SW 1271 (cell line): ENCODE measurements at places on chromosomes 7 and 10.

DNA sequence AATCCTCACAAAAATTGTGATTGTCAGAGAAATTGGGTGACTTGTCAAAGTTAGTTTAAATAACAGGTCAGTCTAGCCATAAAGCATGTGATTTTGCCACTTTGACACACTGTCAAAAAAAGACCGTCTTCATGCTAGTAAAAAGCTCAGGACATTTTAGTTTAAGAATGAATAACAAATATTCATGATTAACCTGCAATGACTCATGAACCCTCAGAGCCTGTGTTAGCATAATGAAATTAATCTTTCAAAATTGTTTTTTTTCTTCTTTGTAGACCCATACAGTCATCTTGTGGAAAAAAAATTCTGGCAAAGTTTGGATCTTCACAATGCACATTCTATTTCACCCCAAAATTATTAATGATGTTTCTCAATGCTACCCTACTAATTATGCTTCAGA, 255.2 kb upstream of the POT1 start:
- DNase-seq = no peak

DNA sequence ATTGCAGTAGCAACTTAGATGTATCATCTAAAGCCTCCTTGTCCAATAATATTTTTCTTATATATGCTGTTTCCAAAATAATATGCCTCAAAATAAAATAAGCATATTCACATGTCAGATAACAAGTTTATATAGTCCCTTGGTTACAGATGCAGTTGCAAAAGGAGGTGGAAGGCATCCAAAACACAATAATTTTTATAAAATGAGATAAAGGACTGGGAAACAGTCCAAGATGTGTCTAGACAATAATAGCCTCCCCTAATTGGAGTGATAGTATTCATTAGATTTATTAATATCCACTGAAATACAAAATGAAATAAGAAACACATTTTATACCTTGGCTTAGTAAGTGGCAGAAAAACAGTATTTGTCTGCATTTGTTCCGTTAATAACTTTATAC, 30.3 kb downstream of the BCAP29 start:
- DNase-seq = no peak

DNA sequence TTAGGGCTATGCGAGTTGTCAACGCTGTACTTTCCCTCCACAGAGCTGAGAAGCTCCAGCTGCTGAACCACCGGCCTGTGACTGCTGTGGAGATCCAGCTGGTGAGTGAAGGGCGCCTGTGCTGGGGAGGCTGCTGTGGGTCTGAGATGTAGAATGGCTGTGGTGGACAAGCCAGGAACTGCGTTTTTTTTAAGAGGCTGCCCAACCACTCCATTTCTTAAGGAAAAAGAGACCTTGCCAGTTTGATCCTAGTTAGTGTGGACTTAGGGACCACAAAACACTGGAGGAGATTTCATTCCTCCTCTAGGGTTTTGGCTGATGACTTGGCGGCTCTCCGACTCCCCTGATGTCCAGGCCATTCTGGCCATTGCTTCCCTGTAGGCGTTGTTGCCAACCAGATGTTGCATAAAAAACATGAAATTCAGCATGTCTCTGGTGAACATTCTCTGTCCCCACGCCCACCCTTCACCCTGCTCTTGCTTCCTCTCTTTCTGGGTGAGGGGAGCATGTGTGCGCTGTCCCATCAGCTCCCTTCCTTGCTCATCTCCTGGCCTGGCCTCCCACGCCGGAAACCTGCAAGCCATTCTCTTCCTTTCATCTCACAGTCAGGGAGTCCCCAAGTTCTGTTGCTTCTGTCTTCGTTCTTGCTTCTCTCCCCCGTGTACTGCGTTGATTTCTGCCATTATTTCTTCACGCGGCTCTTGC, 30.9 kb downstream of the CRCP start:
- no peak for DNase-seq

DNA sequence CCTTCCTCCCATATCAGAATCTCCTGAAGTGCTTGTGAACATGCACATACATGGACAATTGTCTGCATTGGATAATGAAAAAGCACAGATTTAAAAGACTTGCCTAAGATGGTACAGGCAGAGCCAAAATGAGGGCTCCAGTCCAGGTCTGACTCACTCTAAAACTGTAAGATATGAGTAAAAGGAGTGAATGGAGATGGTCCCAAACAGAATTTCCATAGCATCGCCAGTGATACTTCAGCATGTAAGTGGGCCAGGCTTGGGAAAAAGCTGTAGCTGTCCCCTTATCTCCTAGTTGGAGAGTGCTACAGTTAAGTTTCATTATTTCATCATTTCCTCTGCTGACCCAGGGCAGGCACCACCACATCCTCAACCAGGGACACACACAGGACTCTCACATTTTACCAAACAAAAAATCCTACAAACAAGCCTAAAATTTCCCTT, 26.4 kb upstream of the IL6 start:
- DNase-seq = no peak

GRCh38 chr7:18239212-18239611, 211.6 kb upstream of the PRPS1L1 start:
- DNase-seq = no peak

- no peak for DNase-seq
Observed at GRCh38 chr7:44914992-44915607, 29.8 kb upstream of the PURB start.

DNA sequence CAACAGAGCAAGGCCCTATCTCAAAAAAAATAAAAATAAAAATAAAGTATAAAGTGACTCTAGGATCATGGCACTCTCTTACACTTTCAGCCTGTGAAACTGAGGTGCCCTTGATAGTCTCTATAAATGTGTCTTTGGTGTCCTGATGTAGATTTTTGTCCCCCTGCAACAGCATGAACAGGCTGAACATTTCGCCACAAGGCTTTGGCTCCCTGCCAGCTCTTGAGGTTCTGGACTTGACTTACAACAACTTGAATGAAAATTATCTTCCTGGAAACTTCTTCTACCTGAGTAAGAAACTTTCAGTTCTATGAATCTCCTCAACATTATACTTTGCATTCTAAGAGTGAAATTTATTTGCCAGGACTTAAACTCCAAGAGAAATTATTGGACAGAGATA, 48.1 kb upstream of the BMS1 start:
- no peak for DNase-seq

DNA sequence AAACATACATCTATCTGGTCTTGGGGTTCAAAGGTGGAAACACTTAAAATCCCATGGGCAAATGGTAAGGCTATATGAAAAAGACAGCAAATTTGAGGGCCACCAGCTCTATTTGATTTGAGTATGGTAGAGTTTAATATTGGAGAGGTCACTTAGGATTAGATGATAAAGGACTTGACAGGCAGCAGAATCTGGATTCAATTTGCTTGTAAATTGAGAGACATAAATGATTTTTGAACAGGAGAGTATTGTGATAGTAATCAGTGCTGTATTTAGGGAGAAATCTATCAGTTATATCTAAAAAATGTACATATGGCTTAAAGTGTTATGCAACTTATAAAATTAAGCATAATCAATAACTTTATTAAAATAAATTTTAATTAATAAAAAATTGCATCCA, 155.2 kb downstream of the SEMA3A start:
- no peak for DNase-seq

- DNase-seq = no peak
Observed at GRCh38 chr7:81296726-81297125, 377.9 kb upstream of the SEMA3C start.

DNA sequence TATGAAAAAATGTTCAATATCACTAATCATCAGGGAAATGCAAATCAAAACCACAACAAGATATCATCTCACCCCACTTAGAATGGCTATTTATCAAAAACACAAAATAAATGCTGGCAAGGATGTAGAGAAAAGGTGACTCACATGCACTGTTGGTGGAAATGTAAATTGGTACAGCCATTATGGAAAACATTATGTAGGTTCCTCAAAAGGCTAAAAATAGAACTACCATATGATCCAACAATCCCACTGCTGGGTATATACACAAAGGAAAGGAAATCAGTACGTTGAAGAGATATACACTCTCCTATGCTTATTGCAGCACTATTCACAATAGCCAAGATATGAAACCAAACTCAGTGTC, 50.2 kb downstream of the CDK1 start:
- peak; percentile 15 for DNase-seq

- DNase-seq = no peak
Observed at GRCh38 chr10:70456164-70456563, 14.7 kb upstream of the NODAL start.

- no peak for DNase-seq
Observed at GRCh38 chr7:127382301-127383085, 10.0 kb downstream of the ZNF800 start.

DNA sequence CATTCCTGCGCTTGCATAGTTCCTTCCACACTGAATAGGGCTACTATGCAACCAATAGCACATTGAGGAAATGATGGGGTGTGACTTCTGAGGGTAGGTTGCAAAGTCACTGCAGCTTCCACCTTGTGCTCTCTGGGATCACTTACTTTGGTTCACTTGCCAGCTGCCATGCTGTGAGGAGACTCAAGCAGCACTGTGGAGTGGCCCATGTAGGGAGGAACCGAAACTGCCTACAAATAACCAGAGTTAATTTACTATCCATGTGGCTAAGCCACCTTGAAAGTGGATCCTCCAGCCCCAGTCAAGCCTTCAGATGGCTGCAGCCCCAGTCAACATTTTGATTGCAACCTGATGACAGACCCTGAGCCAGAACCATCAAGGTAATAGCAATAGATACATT, 64.3 kb downstream of the FAM204A start:
- no peak for DNase-seq

DNA sequence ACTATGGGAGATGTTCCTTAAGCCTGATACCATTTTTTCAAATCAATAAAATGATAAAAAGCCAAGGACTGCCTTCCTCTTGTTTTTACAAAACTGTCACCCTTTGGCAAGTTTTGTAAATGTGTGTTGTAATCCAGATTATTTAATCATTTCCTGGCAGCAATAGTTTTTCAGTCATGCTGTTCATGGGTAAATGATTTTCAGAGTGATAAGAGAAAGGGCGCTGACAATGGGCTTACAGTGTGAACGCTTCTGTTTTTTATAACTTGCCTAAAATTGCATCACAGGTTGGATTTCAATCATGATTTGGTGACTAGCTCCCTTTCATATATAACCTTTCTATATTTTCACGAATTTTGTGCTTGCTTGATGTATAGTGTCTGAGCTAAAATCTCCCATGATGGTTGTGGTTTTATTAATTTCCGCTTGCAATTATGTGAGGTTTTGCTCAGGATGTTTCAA, 19.0 kb upstream of the DMBT1 start:
- DNase-seq = no peak

DNA sequence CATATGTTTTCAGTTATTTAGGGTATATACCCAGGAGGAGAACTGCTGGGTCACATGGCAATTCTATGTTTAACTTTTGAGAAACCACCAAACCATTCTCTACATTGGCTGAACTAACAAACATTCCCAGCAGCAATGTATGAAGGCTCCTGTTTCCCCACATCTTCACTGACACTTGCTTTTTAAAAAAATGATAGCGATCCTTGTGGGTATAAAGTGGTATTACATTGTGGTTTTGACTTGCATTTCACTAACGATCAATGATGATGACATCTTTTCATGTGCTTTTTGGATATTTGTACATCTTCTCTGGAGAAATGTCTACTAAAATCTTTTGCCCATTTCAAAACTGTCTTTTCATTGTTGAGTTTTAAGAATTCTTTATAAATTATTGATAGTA, 51.2 kb upstream of the ANAPC16 start:
- no peak for DNase-seq

DNA sequence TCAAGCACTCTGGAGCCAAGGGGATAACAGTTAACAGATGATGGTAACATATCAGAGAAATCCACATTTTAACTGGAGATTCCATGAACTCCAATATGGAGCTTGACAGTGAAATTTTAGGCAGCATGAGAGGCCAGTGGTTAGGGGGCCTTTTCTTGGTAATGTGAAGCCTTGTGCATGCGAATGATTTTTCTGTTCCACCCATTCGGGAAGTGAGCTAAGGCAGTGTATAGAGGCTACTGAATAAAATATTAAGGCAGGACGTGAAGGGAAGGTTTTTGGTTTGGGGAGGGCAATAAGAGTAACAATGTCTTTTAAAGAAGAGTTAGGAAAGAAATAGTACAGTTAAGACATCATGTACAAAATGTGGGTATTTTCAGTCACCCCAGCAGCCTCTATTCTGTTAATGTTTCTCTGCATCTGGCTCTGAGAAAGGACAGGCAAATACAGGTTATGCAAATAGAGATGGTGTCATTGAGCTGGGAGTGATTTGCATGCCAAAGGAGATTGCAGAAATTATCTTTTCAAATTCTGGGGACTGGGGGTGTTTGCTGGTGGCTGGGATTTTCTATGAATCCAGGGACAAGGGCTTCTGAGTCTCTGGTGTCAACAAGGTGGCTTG, 6.8 kb upstream of the TAS2R60 start:
- DNase-seq = no peak

DNA sequence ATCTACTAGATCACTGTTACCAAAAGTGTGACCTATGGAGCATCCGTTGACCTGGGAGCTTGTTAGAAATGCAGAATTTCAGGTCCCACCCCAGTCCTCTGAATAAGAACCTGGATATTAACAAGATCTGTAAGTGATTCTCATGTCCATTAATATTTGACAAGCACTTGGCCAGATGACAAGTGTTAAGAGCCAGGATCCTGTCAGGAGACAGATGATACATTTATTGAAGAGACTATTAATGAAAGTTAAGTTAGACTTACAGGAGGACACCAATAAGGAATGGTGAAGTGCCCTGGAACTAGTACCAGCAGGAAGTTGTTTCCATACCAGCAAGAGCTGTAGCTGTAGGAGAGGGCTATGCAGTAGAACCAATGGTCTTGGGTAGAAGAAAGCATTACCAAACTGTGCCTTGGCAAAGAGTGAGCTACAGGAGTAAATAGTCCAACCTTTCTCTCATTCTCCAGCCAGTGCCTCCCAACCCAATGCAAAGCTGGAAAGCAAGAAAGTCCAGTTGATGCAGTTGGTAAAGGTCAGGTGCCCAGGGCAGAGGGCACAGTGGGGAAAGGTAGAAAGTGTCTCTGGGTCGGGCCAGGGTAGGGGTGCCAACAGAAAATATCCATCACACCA, 35.3 kb upstream of the ADD3 start:
- DNase-seq = no peak

- DNase-seq = no peak
Observed at GRCh38 chr10:35386594-35387174, 50.4 kb downstream of the CCNY start.

DNA sequence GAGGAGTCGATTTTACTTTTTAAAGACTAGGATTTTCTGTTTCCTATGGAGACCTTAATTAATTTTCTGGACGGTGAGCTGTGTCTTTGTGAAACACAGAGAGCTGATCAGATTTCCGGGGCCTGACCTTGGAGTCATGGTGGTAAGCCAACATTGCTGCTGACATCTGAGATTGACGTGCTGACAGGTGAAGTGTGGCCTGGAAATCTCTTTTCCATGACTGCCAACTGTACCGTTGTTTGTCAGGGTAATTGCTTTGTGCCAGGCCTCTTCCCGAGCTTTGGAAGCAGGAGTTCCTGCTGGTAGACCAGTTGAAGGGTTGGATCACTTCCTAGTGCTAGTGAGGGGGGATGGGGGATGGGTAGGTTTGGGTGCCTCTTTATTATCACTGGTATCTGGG, 71.2 kb downstream of the ADRA2A start:
- no peak for DNase-seq

GRCh38 chr7:127189886-127190285, 62.9 kb downstream of the GRM8 start:
- no peak for DNase-seq

- DNase-seq = no peak
Observed at GRCh38 chr7:105336009-105336408, 52.7 kb downstream of the SRPK2 start.

- DNase-seq = no peak
Observed at GRCh38 chr10:84659497-84660439, 331.4 kb downstream of the CCSER2 start.

- no peak for DNase-seq
Observed at GRCh38 chr7:121853307-121853706, 19.7 kb upstream of the PTPRZ1 start.
